ENCODE measurements at places on chromosomes 3 and 15.

DNA sequence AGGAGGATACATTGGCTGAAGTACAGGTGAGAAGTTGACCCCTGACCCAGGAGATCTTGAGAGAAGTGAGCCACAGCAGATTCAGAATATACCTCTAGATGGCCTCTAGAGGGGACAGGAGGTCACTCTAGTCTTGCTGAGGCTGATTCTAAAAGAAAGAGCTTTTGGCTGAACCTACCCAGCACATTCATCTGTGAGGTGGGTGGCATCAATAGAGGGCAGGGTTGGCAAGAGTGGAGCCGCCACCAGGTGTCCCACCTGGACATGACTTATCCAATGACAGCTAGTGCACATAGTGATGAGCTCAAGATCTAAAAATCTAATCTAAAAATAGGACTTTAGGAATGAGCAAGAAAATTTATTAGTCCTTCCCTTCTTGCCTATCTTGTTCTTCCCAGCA lies 51.6 kb downstream of the CYP19A1 start:
- DNase-seq = no peak

GRCh38 chr3:107205358-107205757 lies 171.9 kb upstream of the CCDC54 start:
- no peak for DNase-seq

GRCh38 chr15:100572362-100572983 lies 29.5 kb downstream of the LINS1 start:
- peak; percentile 42 for DNase-seq

DNA sequence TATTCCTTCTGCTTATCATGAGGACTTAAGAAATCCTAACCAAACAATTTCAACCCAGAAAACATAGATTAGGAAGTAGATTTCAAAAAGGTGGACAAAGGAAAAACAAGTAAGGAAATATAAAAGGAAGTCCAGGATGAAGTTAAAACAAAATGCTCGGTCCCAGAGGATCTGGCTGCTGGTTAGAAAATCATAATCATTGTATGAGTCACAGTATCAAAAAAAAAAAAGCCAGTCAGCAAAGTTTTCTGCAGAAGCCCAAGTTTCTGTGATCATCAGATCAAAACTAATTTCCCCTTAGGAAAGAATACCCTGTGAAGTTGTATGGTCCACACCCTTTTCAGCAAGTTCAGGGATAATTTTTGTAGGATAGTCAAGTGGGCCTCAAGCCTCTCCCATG lies 43.0 kb upstream of the LRTM1 start:
- DNase-seq = no peak

GRCh38 chr15:98771541-98771940 lies 123.2 kb downstream of the IGF1R start:
- no peak for DNase-seq

DNA sequence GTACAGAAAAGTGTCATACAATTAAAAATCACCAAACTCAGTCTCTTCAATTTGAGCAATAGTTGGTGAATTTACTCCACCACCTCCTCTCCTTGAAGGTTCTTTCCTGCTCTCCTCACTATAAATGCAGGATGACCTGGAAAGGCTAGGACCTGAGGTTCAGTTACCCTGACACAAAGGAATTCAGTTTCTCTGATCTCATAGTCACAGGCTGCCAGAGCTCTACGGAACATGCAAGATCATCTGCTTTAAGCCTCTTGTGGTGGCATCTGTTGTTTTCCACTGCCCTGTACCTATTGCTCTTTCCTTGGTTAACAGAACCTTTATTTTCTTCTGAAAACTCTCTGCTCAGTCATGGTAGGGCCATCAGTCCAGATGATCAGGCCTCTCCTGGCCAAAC lies 4.9 kb upstream of the TP63 start:
- no peak for DNase-seq

DNA sequence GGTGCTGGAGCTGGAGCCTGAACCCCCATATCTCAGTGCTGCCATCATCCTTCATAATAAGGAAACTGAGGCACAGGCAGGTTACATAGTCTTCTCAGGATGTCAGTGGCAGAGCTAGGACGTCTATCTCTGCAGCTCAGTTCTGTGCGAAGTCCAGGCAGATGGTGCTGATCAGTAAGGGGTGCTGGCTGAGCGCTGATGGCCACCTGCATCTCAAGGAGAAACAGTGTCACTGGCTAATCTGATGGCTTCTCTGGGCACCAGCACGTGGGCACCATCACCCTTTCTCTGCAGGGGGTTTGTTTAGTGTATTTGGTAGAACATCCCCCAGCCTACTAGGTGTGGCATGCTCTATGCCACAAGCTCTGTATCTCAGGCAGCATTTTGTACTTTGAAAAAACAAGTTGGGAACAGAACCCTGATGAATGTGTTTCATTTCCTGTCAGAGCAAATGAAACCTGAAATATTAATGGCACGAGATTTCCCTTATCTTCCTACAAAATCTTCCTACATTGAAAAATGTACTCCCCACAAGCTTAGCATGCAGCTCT lies 35.1 kb downstream of the APBA2 start:
- no peak for DNase-seq

DNA sequence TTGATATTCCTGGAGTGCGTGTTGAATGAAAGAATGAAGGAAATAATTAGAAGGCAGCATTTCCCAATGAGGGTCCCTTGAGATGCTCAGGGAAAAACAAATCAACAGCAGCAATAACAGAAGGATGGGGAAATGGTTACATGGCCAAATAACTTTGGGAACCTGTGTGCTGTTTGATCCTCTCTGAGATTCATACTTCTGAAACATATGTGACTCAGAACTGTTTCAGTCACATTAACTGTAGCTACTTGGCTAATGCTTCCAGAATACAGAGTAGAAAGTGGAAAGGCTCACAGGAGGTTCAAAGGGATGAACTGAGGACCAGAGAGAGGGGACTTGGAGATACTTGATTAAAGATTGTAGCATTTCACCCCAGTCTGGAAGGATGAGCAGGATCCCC lies 258.2 kb downstream of the SLCO3A1 start:
- no peak for DNase-seq

GRCh38 chr3:53226142-53226840 lies 29.5 kb downstream of the TKT start:
- DNase-seq = no peak

DNA sequence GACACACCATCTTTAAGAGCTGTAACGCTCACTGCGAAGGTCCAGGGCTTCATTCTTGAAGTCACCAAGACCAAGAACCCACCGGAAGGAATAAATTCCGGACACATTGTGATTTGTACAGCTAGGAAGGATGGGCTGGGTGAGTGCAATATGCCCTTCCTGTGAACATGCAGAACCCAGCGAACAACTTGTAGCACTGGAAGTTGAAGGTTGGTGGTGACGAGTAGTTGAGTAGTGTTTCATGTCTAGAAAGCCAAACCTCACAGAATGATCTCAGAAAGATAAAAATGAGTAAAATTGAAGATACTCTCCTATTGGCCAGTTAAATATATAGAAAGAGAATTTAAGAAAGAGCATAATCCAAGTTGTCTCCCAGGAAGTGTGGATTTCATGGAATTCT lies 462.2 kb upstream of the CFAP20DC start:
- DNase-seq = no peak

DNA sequence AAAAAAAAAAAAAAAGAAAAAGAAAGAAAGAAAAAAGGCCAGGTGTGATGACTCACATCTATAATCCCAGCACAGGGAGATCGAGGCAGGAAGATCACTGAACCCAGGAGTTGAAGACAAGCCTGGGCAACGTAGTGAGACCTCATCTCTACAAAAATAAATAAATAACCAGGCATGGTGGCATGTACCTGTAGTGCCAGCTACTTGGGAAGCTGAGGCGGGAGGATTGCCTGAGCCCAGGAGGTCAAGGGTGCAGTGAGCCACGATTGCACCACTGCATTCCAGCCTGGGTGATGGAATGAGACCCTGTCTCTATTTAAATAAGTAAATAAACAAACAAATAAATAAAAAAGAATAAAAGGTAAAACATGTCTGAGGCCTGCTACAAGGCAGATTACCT lies 39.3 kb upstream of the LACTB start:
- no peak for DNase-seq

GRCh38 chr3:169581633-169582032 lies 81.9 kb downstream of the MECOM start:
- DNase-seq = no peak

DNA sequence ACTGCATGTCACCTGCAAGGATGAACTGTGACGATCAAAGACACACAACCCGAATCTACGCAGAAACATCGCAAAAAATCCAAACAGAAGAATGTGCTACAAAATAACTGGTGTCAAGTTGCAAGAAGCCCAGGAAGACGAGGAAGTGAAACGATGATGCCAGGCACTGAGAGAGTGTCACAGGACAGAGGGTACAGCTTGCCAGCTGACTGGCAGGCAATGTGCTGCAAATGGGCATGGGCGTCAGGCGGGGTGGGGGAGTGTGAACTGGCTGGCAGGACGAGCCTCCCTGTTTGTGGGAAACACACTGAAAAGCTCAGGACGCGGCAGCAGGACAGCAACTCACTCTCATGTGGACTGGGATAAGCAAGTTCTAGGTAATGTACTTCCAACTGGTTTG lies 28.9 kb upstream of the OCA2 start:
- DNase-seq = no peak

GRCh38 chr3:72214066-72214951 lies 429.4 kb upstream of the PROK2 start:
- no peak for DNase-seq

DNA sequence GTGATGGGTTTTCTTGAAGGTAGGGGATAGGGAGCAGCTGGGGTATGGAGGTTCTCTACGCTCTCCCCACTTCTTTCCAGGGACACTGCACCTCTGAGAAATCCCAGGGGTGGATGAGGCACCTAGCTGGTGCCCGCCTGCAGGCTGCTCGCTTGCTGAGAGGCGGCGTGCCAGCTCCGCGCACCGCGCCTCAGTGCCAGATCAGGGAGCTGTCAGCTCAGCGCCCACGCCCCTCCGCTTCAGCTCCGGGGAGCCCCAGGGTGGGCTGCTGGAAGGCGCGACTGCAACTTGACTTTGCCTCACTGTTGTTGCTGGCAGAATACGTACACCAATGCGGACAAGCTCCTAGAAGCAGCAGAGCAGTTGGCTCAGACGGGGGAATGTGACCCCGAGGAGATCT lies 345.7 kb upstream of the UMPS start:
- no peak for DNase-seq

GRCh38 chr3:156749244-156749643 lies 74.9 kb downstream of the TIPARP start:
- DNase-seq = no peak

- DNase-seq = no peak
These were observed 1.7 kb downstream of the ATG7 start for GRCh38 chr3:11273891-11274291.

GRCh38 chr3:12308517-12308916 lies 19.6 kb downstream of the PPARG start:
- no peak for DNase-seq

GRCh38 chr3:182716114-182716688 lies 77.1 kb upstream of the ATP11B start:
- DNase-seq = no peak

GRCh38 chr3:41460736-41461135 lies 261.4 kb downstream of the CTNNB1 start:
- no peak for DNase-seq

GRCh38 chr3:196620161-196620604 lies 19.3 kb upstream of the NRROS start:
- peak; percentile 51 for DNase-seq

GRCh38 chr3:172562871-172563865 lies 39.9 kb upstream of the TNFSF10 start:
- DNase-seq = peak; percentile 51

DNA sequence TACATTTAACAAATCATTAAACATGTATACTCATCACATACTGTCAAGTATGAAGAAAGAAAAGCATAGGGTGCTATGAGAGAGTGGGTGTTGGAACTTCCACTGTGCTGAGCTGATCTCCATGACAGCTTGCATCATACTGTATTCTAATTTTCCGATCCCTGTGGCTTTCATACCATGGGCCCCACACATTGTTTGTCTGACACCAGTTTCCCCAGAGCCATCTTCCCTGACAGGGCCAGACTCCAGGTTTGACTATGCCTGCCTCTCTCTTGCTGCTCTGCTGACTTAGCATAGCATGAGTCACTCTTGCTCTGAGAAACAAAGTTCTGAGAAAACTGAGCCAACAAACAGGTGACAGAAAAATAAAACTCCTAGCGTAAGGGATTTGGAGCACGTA lies 37.0 kb upstream of the CASR start:
- no peak for DNase-seq

GRCh38 chr15:42760759-42761158 lies 23.8 kb upstream of the CDAN1 start:
- DNase-seq = no peak

- no peak for DNase-seq
These were observed 14.9 kb upstream of the C3orf22 start for GRCh38 chr3:126573492-126574117.

DNA sequence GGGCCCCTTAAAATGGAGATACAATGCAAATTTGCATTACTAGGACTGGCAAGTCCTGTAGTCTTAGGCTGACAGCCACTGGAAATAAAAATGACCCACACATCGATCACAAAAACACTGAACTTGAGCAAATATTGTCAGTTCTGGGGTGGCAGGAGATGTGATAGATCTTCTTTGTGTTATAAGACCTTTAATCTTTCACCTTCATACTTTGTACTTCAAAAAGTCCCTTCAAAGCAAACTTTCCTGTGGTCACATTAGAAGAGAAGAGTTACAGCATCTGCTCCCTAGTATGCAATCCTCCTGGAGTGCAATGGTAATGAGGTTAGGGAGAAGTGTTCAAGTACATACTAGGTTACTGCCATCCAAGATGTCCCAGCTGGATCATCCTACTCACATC lies 149.4 kb upstream of the KCNMB2 start:
- DNase-seq = no peak

DNA sequence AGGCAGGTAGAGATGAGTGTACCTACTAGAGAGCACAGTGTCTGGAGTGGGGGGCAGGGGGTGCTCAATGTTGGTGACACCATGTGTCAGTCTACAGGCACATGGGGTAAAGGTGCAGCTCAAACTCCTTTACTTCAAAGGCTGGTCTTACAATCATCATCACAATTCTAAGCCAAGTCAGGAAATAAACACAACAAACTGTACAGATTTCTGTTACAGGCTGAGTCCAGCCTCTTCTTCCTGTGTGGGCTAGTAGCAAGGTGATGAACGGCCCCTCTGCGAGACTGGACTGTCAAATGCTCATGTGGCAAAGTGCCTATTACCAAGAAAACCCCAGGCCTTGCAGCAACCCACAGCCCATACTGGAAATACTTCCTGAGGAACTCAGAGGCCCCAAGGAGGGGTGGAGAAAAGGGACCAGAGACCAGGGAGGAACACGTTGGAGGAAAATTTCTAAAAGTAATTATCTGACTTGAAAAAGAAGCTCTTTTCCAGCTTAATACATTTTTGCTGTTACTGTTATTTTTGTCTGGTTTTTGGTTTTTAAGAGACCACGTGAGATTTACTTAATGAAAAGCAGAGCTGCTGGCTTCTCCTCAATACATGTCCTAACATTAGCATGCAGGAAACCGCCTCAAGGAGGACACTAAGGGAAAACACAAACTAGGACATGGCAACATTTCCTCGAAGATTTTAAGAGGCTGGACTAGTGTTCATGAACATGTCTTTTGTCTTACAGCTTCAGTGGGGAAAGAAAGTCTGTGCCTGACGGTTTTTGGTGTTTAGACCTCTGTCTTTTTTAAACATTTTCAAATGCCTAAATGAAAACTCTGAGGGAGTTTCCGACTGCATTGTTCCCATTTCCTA lies 29.5 kb downstream of the TBC1D2B start:
- peak; percentile 59 for DNase-seq

- peak; percentile 37 for DNase-seq
These were observed 878 bp downstream of the SPPL2A start for GRCh38 chr15:50764461-50765194.
